ENCODE measurements at places on chromosomes 16 and 17. TPM values are rescaled to one million over a fixed set of nuclear protein-coding genes. Genes with fewer than 3 reads are reported as not detected.

- H3K27me3 ChIP-seq: no peaks in the 10 kb centered on the region
- DNase-seq: no peak
- no peak overlapping the region for H3K27ac ChIP-seq
- no peaks in the 10 kb centered on the region for H3K36me3 ChIP-seq
- H3K4me1 ChIP-seq: no peaks in the 10 kb centered on the region
- no peak overlapping the region for H3K4me3 ChIP-seq
Observed at GRCh38 chr16:55120826-55121225, 190.2 kb downstream of the IRX5 start.

GRCh38 chr17:39981766-39982375 lies 1.3 kb downstream of the PSMD3 start:
- no peak for DNase-seq
- peaks cover 24% of the 10 kb centered on the region for H3K36me3 ChIP-seq
- peaks cover 8% of the 10 kb centered on the region for H3K4me1 ChIP-seq
- H3K27ac ChIP-seq: no peak overlapping the region
- H3K27me3 ChIP-seq: no peaks in the 10 kb centered on the region

DNA sequence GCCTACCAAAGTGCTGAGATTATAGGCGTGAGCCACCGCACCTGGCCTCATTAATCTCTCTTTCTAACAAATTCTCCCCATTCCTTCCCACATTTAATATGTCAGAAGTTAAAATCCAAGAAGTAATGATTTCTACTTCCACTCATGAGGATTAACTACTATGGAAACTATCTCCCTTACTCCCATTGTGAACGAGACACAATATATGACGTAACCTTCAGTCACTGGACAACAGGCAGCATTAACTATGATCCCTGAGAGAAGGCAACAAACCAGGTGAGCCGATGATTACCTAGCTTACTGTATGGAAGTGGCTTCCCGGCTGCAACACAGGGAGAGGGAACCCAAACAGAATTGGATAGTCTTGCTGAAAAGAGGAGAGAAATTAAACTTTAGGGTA lies 20.0 kb downstream of the GLG1 start:
- no peaks in the 10 kb centered on the region for H3K36me3 ChIP-seq
- no peak overlapping the region for H3K4me3 ChIP-seq
- DNase-seq: no peak

GRCh38 chr17:45006927-45007461 lies 38.9 kb upstream of the C1QL1 start:
- no peaks in the 10 kb centered on the region for H3K4me1 ChIP-seq
- H3K4me3 ChIP-seq: no peak overlapping the region
- DNase-seq: no peak
- H3K27ac ChIP-seq: no peak overlapping the region
- H3K27me3 ChIP-seq: peaks cover 33% of the 10 kb centered on the region

The CLEC19A gene
- not detected for total RNA-seq

- H3K4me3 ChIP-seq: no peak overlapping the region
- H3K27ac ChIP-seq: no peak overlapping the region
- H3K36me3 ChIP-seq: peaks cover 13% of the 10 kb centered on the region
- no peaks in the 10 kb centered on the region for H3K27me3 ChIP-seq
- DNase-seq: no peak
Observed at GRCh38 chr17:65039336-65039988, 17.1 kb downstream of the GNA13 start.

DNA sequence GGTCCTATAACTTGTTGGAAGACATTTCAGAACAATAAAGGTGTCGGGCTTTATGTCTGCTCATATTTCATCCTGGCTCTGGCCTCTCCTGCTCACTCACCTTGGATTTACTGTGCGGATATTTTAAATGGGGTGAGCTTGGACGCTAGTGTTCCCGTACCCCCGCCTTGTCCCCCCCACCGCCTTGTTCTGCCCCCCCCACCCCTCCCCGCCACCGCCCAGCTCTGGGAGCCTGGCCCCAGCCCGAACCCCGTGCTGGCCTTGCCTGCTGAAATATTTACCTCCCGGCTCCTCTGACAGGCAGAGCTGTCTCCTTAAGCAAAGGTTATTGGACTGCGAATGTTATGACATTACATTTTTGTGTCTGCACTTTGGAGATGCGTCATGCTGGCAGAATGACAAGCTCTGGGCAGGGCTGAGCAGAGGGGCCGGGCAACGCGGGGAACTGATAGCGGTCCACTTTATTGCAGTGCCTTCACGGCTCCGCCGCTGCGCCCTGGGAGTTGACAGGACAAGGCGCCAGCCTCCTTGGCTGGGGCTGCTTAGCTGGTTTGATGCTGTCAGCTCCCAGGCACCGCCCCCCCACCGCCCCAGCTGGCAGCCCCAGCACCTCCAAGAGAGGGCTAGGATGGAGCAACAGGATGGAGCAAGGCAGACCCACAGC lies 222.5 kb upstream of the GSE1 start:
- H3K27me3 ChIP-seq: no peaks in the 10 kb centered on the region
- peaks cover 24% of the 10 kb centered on the region for H3K4me1 ChIP-seq
- H3K36me3 ChIP-seq: no peaks in the 10 kb centered on the region
- peak; percentile 95 for DNase-seq
- peak overlapping the region; percentile 44 for H3K27ac ChIP-seq
- no peak overlapping the region for H3K4me3 ChIP-seq

GRCh38 chr17:40818343-40818732 lies 4.1 kb downstream of the KRT10 start:
- H3K4me3 ChIP-seq: peak overlapping the region; percentile 99
- H3K4me1 ChIP-seq: peaks cover 5% of the 10 kb centered on the region
- no peaks in the 10 kb centered on the region for H3K27me3 ChIP-seq
- H3K27ac ChIP-seq: peak overlapping the region; percentile 79
- peaks cover 10% of the 10 kb centered on the region for H3K36me3 ChIP-seq
- DNase-seq: no peak

- H3K36me3 ChIP-seq: no peaks in the 10 kb centered on the region
- no peak overlapping the region for H3K27ac ChIP-seq
- H3K4me1 ChIP-seq: no peaks in the 10 kb centered on the region
Observed at GRCh38 chr16:65828296-65828695, 538.2 kb upstream of the CDH5 start.

The GAS2L2 gene
- not detected for total RNA-seq

DNA sequence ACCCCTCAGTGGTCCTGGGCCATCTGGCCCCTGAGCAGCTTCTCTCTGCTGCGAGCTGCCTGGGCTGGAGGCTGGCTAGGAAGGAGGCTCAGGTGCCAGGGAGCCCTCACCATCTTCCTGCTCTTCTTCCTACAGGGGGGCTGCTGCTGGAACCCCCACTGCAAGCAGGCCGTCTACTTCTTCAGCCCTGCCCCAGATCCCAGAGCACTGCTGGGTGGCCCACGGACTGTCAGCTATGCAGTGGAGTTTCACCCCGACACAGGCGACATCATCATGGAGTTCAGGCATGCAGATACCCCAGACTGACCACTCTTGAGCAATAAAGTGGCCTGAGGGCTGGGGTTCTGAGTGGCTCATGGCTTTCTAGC lies 46.1 kb downstream of the PRMT7 start:
- no peak overlapping the region for H3K4me3 ChIP-seq
- H3K4me1 ChIP-seq: no peaks in the 10 kb centered on the region
- H3K27me3 ChIP-seq: no peaks in the 10 kb centered on the region
- H3K36me3 ChIP-seq: peaks cover 51% of the 10 kb centered on the region
- DNase-seq: no peak
- no peak overlapping the region for H3K27ac ChIP-seq

DNA sequence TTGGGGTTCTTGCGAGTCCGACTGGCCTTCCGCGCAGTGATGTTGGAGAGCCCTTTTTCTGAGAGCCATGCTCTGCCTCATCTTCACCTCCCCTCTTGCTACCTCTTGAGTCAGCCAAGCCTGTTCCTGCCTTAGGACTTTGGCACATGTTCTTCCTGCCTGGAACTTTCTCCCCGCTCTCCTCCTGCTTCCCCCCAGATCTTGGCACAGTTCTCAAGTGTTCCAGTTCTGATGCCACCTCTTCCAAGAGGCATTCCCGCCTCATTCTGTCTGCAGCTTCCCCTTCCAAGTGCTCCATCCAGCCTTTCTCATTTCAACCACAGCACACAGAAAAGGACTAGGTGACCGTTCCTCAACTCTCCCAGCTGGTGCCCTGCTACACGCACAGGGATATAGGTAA lies 7.7 kb downstream of the AKAP1 start:
- H3K36me3 ChIP-seq: no peaks in the 10 kb centered on the region
- H3K27ac ChIP-seq: no peak overlapping the region
- peaks cover 1% of the 10 kb centered on the region for H3K4me1 ChIP-seq
- no peaks in the 10 kb centered on the region for H3K27me3 ChIP-seq
- no peak overlapping the region for H3K4me3 ChIP-seq

The CLDN9 gene
- total RNA-seq: not detected

DNA sequence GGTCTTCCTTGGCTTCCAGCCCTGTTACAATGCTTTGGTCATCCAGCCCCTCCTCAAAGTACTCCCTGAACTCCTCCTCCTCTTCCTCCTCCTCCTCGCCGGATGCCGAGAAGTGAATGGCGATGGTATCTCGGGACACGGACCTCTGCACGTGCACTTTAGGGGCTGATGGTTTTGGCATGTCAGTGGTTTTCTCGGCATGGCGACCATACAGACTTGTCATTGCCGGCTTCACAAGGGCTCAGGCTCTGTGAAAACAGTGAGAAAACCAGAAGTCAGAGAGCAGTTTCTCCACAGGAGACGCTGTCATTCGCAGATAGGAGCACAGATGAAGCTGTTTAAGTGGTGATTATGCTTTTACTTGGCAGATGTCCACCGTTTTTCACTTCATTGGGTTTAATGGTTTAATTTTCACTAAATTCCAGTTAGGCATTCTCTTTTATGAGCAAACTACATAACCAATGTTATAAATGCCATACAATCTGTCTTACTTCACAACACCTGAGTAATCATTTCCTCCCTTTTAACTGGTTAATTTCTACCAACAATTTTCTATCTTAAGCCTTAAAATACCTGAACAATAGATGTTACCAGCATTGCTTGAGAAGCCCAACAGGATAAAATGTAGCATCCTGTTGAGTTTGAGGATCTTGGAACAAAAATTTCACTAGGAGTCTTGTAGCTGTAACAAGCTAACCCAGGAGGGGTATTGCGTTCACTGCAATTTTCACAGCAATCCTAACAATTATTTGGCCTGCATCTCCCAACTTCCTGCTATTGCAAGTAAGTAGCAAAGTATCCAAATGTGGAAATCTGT lies 48.9 kb downstream of the TEX2 start:
- no peaks in the 10 kb centered on the region for H3K27me3 ChIP-seq
- no peak for DNase-seq
- no peak overlapping the region for H3K27ac ChIP-seq
- peaks cover 8% of the 10 kb centered on the region for H3K36me3 ChIP-seq
- no peak overlapping the region for H3K4me3 ChIP-seq
- H3K4me1 ChIP-seq: peaks cover 36% of the 10 kb centered on the region

GRCh38 chr17:31778523-31778922 lies 80.5 kb downstream of the COPRS start:
- H3K4me1 ChIP-seq: 0 out of 2 replicates have a peak, but pooled peaks cover 2% of the 10 kb centered on the region
- no peak overlapping the region for H3K4me3 ChIP-seq
- no peak overlapping the region for H3K27ac ChIP-seq
- H3K27me3 ChIP-seq: no peaks in the 10 kb centered on the region
- no peaks in the 10 kb centered on the region for H3K36me3 ChIP-seq

GRCh38 chr16:75774197-75774596 lies 47.9 kb upstream of the CPHXL start:
- H3K4me1 ChIP-seq: no peaks in the 10 kb centered on the region
- no peak overlapping the region for H3K4me3 ChIP-seq
- H3K36me3 ChIP-seq: no peaks in the 10 kb centered on the region

The PDXDC1 gene
- 107 TPM for total RNA-seq

GRCh38 chr17:9169116-9169515 lies 147.8 kb downstream of the NTN1 start:
- H3K4me1 ChIP-seq: no peaks in the 10 kb centered on the region
- H3K36me3 ChIP-seq: no peaks in the 10 kb centered on the region
- H3K4me3 ChIP-seq: no peak overlapping the region
- DNase-seq: no peak
- H3K27ac ChIP-seq: no peak overlapping the region

- no peak overlapping the region for H3K4me3 ChIP-seq
- H3K27me3 ChIP-seq: no peaks in the 10 kb centered on the region
Observed at GRCh38 chr16:81523387-81524115, 78.9 kb downstream of the CMIP start.

- no peak overlapping the region for H3K4me3 ChIP-seq
- peaks cover 4% of the 10 kb centered on the region for H3K4me1 ChIP-seq
- H3K27me3 ChIP-seq: no peaks in the 10 kb centered on the region
- H3K27ac ChIP-seq: no peak overlapping the region
Observed at GRCh38 chr17:61076621-61077031, 323.0 kb upstream of the TBX2 start.

DNA sequence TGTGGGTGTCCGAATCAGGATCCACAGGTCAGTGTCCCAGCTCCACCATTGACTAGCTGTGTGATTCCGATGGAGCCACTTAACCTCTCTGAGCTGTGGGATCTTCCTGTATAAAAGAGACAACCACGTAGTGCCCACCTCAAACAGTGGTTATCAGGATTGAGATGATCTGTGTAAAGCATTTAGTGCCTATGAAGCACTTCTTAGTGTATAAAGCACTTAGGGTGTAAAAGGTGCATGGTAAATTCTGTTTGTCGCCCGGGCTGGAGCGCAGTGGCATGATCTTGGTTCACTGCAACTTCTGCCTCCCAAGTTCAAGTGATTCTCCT lies 95.2 kb downstream of the MARF1 start:
- no peak for DNase-seq
- no peaks in the 10 kb centered on the region for H3K27me3 ChIP-seq
- 0 out of 2 replicates have a peak, but pooled peaks cover 1% of the 10 kb centered on the region for H3K4me1 ChIP-seq
- no peaks in the 10 kb centered on the region for H3K36me3 ChIP-seq
- no peak overlapping the region for H3K4me3 ChIP-seq

DNA sequence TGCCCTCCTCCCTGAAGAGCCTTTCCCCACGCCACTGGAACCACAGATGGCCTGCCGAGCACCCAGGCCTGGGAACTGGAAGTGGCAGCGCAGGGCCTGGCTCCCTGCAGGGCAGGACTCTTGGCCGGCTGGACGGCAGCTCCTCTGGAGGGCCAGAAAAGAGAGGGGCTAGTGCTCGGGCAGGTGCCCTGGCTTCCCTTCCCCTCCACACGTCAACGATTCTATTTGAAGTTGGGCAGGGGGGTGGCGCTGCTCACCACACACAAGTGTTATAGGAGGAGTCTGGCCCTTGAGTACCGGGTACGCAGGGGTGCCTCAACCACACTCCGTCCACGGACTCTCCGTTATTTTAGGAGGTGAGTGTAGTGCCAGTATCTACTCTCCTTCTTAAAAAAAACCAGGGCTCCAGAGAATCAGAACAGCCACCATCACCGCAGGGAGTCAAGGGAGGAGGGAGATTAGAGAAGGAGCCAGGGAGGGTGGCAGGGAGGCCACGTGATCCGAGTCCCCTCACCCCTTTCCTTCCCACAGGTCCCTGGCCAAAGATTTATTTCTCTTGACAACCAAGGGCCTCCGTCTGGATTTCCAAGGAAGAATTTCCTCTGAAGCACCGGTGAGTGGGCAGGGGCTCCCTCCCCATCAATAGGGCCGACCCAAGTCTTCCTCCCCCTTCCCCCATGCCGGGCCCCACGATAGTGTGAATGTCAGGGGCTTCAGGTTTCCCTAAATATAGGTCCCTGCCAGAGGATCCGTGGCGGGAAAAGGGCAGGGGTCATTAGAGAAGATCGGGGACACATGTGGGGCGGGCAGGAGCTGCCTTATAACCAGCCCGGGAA lies 1.4 kb upstream of the ALDOA start:
- no peaks in the 10 kb centered on the region for H3K27me3 ChIP-seq
- peaks cover 30% of the 10 kb centered on the region for H3K4me1 ChIP-seq
- peaks cover 26% of the 10 kb centered on the region for H3K36me3 ChIP-seq
- peak; percentile 37 for DNase-seq
- peak overlapping the region; percentile 57 for H3K4me3 ChIP-seq

- peaks cover 4% of the 10 kb centered on the region for H3K36me3 ChIP-seq
- no peak overlapping the region for H3K4me3 ChIP-seq
- H3K27me3 ChIP-seq: no peaks in the 10 kb centered on the region
- no peak for DNase-seq
Observed at GRCh38 chr16:75002474-75002873, 3.6 kb downstream of the ZNRF1 start.
